Activated naive CD8-positive, alpha-beta T cell treated with anti-CD3 and anti-CD28 coated beads for 36 hours (primary cell): ENCODE measurements at places on chromosomes 2 and 18. TPM values are rescaled to one million over a fixed set of nuclear protein-coding genes. Genes with fewer than 3 reads are reported as not detected.
A peak's percentile ranks its signal among the peaks of the same experiment; 100 is the strongest.

Gene CCDC68
- not detected for total RNA-seq

Gene CACNB4
- 0.54 TPM for total RNA-seq

Gene ZNF396
- total RNA-seq: 0.99 TPM

Gene KCNE4
- total RNA-seq: not detected

Gene SPEG
- 1.5 TPM for total RNA-seq

Gene SPP2
- not detected for total RNA-seq

Gene MAP3K19
- not detected for total RNA-seq

Gene KIAA1328
- 5.0 TPM for total RNA-seq

Gene KIF5C
- 19.7 TPM for total RNA-seq

Gene TMEM200C
- not detected for total RNA-seq

Gene HSPD1
- total RNA-seq: 1,356 TPM

Gene COBLL1
- total RNA-seq: 0.45 TPM

Gene ADD2
- 33.2 TPM for total RNA-seq

DNA sequence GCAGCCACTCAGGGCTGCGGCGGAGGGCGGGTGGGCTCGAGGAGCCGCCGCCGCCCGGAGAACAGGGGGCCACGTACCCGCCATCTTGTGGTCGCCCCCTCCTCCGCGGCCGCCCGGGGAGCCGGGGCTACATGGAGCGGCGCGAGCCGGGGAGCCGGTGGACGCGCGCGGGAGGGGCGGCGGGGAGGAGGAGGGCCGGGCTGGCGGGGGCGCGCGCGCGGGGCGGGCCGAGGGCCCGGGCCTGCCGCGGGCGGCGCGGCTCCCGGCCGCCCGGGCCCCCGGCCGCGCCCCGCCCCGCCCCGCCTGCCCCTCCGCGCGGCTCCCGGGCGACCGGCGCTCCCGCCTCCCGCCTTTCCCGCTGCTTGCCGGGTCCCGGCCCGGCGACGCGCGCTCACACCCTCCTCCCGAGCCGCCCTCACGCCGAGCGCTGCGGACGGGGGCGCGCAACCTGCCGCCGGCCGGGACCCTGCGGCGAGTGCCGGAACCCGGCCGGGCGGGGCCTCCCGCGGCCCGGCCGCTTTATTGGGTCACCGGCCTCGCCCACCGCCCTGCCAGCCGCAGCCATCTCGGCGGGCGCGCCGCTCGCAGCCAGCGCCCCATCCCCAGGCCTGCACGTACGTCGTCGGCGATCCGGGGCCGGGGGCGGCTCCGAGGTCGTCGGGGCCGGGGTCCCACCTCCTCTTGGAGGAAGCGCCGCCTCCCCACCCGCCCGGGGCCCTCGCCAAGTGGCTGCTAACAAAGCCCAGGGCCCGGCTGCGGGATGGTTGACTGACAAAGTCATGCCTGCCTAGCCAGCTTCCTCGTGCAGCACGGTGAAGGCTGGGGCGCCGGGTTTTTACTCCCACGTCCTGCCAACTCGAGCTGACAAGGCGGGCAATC is at the start of gene PPP4R1:
TSS of gene PPP4R1 (minus strand) at position 159 of the 879 bp plus-strand sequence. CDS start at position 84, 75 bp downstream.
- no peaks in the 10 kb centered on the region for H3K27me3 ChIP-seq
- peaks cover 30% of the 10 kb centered on the region for H3K4me1 ChIP-seq
- peak within 1 kb of the TSS; percentile 80 for H3K27ac ChIP-seq
- DNase-seq: peak; percentile 70
- H3K4me3 ChIP-seq: peak within 1 kb of the TSS; percentile 89
- peaks cover 10% of the 10 kb centered on the region for H3K36me3 ChIP-seq

DNA sequence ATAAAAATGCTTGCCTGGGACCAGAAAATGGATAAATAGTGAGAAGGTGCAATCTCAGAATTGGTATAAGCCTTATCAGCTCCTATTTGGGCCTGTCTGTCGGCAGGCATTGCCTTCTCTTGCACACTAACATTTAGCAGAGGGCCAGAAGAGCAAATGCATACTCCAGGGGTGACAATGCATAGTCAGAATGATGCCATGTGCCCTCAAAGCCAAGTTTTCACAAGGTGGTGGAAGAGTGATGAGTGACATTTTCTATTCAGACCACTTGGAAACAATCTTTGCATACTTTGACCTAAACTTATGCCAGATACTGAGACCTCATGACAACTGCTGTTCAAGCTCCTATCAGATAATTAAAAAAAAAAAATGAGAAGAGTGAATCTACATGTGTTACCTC is 276.3 kb downstream of the SETBP1 start:
- no peak overlapping the region for H3K27ac ChIP-seq
- H3K4me1 ChIP-seq: no peaks in the 10 kb centered on the region
- H3K4me3 ChIP-seq: no peak overlapping the region
- H3K36me3 ChIP-seq: no peaks in the 10 kb centered on the region
- DNase-seq: no peak
- peaks cover 6% of the 10 kb centered on the region for H3K27me3 ChIP-seq

GRCh38 chr18:48843162-48843561 is 107.6 kb downstream of the SMAD7 start:
- H3K27me3 ChIP-seq: no peaks in the 10 kb centered on the region
- peaks cover 43% of the 10 kb centered on the region for H3K4me1 ChIP-seq
- no peaks in the 10 kb centered on the region for H3K36me3 ChIP-seq
- H3K27ac ChIP-seq: no peak overlapping the region

GRCh38 chr2:158482594-158482993 is 25.8 kb downstream of the PKP4 start:
- no peaks in the 10 kb centered on the region for H3K27me3 ChIP-seq
- no peak overlapping the region for H3K4me3 ChIP-seq
- H3K36me3 ChIP-seq: peaks cover 9% of the 10 kb centered on the region
- H3K27ac ChIP-seq: no peak overlapping the region
- DNase-seq: no peak

- no peak overlapping the region for H3K27ac ChIP-seq
- H3K27me3 ChIP-seq: no peaks in the 10 kb centered on the region
- H3K36me3 ChIP-seq: no peaks in the 10 kb centered on the region
- no peak overlapping the region for H3K4me3 ChIP-seq
- no peaks in the 10 kb centered on the region for H3K4me1 ChIP-seq
- no peak for DNase-seq
Measured at GRCh38 chr18:12455496-12455895, 47.8 kb downstream of the PRELID3A start.

DNA sequence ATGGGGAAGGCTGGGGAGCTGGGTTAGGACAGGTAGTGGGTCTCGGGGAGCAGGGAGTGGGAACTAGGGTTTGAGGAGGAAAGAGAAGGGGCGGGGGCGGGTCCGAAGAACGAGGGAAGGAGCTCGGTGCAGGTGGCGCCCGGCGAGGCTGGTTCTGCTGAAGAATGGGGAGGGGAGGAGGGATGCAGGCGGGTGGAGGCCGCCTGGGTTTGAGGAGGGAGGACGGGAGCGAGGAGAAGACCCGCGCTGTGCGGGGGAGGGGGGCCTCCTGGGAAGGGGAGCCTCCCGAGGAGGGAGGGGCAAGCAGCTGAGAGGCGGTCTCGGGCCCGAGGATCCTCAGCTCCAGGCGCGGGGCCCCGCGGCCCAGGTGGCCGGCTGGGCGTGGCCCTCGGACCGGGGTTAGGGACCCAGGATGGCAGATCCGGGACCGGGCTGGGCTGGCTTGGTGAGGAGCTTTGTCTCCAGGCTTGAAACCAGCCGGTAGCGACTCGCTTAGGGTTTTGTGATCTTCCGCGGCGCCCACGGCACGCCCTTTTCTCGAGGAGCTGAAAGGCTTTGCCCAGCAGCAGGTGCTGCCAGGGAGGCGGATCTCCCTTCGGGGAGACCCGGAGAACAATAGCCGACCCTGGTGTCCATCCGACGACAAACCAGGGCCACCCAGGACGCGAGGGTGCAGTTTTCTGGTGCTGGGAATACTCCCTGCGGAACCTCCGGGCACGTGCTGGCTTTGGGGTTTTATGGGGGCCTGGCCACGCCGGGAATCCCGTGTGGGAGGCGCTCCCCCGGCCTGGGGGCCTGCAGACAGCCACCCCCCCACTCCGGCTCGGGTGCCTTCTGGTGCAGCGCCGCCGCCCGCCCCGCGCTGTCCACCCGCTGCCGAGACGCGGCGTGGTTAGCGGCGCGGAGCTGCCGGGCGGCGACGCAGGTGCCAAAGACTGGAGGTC is 1.4 kb downstream of the DPYSL5 start:
- H3K36me3 ChIP-seq: no peaks in the 10 kb centered on the region
- H3K4me1 ChIP-seq: peaks cover 12% of the 10 kb centered on the region
- peaks cover 68% of the 10 kb centered on the region for H3K27me3 ChIP-seq
- no peak overlapping the region for H3K27ac ChIP-seq
- DNase-seq: peak; percentile 7
- peak overlapping the region; percentile 59 for H3K4me3 ChIP-seq

DNA sequence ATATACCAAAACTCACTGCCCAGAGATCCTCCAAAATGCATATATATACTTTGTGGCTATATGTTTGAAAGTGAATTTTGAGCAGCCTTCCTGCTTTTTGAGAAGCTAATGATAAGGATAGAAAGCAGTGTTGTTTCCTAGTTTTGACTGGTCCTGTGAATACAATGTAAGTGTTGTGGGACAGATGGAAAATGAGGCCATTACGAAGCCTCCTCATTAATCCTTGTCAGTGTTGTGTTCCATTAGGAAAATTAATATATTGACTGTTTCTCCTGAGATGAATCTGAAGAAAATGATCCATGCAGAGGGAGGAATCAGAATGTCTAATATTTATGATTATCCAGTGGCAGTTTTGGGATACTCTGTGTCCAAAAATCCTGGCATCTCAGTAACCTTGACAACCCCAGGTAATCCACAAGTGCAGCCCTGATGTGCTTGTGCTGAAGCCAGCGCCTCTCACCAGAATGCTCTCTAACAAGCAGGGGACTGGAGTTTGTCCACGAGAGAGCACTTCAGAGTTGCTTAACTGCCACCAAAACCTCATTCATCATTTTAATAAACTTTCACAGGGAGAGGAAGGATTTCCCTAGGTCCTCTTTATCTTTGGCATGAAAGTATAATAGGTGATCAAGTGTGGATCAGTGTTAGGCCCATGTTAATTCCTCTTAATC is 418.6 kb downstream of the CMPK2 start:
- DNase-seq: no peak
- no peaks in the 10 kb centered on the region for H3K36me3 ChIP-seq
- no peak overlapping the region for H3K4me3 ChIP-seq
- H3K27me3 ChIP-seq: peaks cover 4% of the 10 kb centered on the region

DNA sequence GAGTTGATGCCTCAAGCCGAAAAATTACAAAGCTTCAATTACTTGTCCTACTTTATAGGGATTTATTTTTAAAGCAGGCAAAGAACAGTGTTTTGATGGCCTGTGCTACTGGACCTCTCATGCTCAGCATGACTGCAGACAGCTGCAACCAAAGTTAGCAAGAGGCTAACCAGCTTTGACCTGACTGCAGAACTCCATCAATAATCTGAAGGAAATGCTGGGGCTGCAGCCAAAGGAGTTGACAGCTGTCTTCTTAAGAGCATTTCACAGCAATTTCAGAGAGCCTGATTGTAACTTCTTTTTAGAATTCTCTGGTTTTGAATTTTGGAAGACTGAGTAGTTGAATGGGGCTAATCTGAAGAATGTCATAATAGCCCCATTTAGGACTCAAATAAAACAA is 46.5 kb upstream of the SESTD1 start:
- peaks cover 10% of the 10 kb centered on the region for H3K27me3 ChIP-seq
- no peak overlapping the region for H3K27ac ChIP-seq
- no peaks in the 10 kb centered on the region for H3K36me3 ChIP-seq
- no peak overlapping the region for H3K4me3 ChIP-seq
- DNase-seq: no peak

DNA sequence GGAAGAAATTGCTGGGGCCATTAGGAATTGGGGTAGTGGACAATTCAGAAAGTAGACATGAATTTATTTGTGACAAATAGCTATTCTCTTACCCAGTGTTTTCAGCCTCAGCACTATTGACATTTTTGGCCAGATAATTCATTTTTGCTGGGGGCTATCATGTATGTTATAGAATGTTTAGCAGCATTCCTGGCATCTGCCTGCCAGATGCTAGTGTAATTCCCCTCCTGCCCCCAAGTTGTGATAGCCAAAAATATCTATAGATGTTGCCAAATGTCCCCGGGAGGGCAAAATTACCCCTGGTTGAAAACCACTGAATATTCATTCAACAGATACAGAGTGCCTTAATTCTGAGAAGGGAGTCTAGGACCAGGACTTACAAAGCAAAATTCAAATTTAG is 183.6 kb downstream of the BABAM2 start:
- H3K27me3 ChIP-seq: no peaks in the 10 kb centered on the region
- H3K27ac ChIP-seq: no peak overlapping the region
- no peaks in the 10 kb centered on the region for H3K36me3 ChIP-seq
- DNase-seq: no peak
- H3K4me3 ChIP-seq: no peak overlapping the region

GRCh38 chr18:77733292-77733903 is 483.8 kb downstream of the GALR1 start:
- H3K27ac ChIP-seq: no peak overlapping the region
- H3K4me3 ChIP-seq: no peak overlapping the region
- peaks cover 23% of the 10 kb centered on the region for H3K27me3 ChIP-seq
- H3K4me1 ChIP-seq: no peaks in the 10 kb centered on the region

GRCh38 chr2:64119369-64119768 is 24.9 kb downstream of the PELI1 start:
- H3K27me3 ChIP-seq: no peaks in the 10 kb centered on the region
- H3K4me3 ChIP-seq: no peak overlapping the region
- peaks cover 49% of the 10 kb centered on the region for H3K4me1 ChIP-seq

- H3K4me1 ChIP-seq: no peaks in the 10 kb centered on the region
- no peak overlapping the region for H3K4me3 ChIP-seq
- no peak overlapping the region for H3K27ac ChIP-seq
Measured at GRCh38 chr2:8090748-8091700, 590.8 kb upstream of the ID2 start.

DNA sequence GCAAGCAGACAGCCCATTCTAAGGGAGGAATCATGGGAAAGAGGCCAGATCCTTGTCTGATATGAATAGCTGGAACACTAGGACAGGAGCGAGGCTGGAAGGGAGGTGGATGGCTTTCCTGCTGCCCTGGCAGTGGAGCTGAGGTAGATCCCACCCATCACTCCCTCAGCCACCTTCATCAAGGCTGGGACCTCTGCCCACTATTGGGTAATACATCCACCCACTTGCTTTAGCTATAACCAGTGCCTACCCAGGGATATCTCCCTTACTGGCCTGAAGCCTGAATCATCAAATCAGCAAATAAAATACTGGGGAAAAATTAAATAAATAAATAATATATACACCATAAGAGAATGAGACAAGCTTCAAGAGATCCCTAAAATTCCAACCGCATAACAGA is 183.2 kb upstream of the KYNU start:
- no peak overlapping the region for H3K4me3 ChIP-seq
- H3K27me3 ChIP-seq: no peaks in the 10 kb centered on the region
- H3K36me3 ChIP-seq: no peaks in the 10 kb centered on the region
- H3K4me1 ChIP-seq: no peaks in the 10 kb centered on the region
- no peak overlapping the region for H3K27ac ChIP-seq

DNA sequence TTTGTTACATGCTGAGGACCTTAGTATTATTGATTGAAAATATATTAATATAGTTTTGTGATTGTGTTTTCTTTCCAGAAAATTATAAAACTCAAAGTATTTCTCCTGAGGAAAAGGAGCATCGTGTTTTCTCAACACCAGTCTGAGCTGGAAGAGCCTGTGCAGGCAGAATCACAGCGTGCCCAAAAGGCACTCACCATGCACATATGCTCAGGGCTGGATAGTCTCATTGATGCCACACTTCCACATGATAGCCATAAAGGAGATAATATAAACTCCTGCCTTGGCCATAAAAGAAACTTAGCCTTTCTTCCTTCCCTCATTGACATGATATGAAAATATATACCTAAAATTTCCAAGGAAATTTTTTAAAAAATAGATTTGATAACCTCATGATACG is 4.0 kb downstream of the PDE1A start:
- DNase-seq: no peak
- H3K4me3 ChIP-seq: no peak overlapping the region
- no peaks in the 10 kb centered on the region for H3K36me3 ChIP-seq
- H3K27ac ChIP-seq: no peak overlapping the region
